ENCODE measurements at places on chromosomes 13 and 19.

DNA sequence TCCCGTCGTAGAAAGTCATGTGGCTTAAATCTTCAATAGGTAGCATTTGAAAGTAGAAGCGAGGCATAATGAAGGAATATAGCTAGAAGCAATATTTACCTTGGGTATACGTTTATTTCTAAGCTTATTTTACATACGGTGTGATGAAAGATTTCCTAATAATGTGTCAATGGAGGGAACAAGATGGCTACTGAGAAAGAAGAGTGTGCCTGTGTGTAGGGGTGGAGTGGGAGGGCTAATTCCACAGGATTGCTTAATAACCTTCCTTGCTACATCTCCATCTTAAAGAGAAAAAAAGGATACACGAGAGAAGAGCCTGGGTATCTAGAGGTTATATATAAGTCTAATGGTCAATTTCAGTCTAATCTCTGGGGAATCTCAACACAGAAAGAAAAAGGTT lies 2.0 kb downstream of the SPART start:
- DNase-seq = no peak

DNA sequence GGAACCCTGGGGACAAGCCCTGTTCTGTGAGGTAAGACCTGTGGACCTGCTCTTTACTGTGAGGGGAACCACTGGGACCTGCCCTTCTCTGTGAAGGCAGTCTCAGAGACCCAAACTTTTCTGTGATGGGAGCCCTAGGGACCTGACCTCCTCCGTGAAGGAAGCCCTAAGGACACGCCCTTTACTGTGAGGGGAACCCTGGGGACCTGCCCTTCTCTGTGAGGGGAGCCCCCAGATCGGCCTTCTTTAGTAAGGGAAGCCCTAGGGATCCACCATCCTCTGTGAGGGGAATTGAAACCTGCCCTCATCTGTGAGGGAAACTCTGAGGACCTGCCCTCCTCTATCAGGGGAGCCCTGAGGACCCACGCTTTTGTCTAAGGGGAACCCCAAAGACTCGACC lies 343.5 kb downstream of the UQCRFS1 start:
- no peak for DNase-seq

- DNase-seq = no peak
These were observed 111.8 kb downstream of the SOX1 start for GRCh38 chr13:112178769-112179168.

- no peak for DNase-seq
These were observed 77.8 kb upstream of the RFC3 start for GRCh38 chr13:33740134-33740538.

DNA sequence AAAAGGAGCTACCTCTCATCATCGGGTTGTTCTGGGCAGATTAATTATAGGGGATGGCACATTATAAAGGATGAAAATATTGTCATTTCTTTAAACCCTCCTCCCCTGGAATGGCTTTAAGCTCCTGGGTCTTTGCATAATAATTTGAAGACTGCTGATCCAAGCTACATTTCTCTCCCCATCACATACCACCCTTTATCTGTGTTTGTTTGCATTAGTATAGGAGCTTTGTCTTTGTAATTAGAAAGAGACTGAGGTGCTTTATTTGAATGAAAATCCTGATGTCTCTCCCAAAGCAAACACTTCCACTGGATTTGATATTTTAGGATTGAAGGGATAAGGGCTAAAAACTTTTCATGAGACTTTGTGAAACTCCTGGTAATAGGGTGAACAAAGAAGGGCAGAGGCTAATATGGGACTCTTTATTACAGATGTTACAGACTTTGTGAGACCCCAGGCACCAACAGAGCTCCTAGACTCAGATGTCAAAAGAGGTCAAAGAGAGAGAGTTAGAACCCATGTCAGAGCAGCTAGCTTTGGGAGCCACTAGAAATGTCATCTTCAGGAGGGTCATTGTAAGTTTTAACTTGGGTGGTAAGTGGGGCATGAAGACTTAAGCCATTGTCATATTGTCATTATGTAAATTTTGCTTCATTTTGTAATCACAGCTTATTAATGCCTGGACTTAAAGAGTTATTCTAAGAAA lies 75.3 kb upstream of the RXFP2 start:
- no peak for DNase-seq

- no peak for DNase-seq
These were observed 1109.1 kb upstream of the MIR17HG start for GRCh38 chr13:90238413-90238812.

- DNase-seq = no peak
These were observed 351.9 kb upstream of the MIR17HG start for GRCh38 chr13:90995614-90996013.

DNA sequence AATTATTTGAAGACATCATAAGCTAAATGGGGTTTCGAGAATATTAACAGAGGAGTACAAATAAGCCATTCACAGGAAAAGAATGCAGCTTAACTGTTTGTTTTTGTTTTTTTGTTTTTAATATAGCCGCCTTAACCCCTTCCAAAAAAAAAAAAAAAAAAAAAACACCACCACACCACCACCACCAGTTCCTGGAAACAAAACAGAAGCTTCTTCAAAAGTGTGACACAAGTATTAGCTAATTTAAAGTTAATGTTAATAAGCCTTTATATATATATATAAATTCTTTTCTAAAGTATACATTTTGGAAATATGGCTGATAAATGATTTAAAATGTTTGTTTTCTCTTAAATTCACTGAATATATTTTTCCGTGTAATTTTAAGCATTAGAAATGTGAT lies 1.4 kb downstream of the RAP2A start:
- no peak for DNase-seq

GRCh38 chr19:3039641-3040077 lies 10.6 kb upstream of the TLE2 start:
- no peak for DNase-seq

- DNase-seq = no peak
These were observed 1199.9 kb upstream of the SPRY2 start for GRCh38 chr13:81540777-81541176.

DNA sequence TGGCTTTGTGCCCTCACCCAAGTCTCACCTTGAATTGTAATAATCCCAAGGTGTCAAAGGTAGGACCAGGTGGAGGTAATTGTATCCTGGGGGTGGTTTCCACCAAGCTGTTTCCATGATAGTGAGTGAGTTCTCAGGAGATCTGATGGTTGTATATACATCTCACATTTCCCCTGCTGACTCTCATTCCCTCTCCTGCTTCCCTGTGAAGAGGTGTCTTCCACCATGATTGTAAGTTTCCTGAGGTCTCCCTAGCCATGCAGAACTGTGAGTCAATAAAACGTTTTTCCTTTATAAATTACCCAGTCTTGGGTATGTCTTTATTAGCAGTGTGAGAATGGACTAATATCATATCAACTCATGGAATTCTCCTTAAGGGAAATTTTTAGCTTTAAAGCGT lies 302.6 kb downstream of the LIG4 start:
- no peak for DNase-seq

DNA sequence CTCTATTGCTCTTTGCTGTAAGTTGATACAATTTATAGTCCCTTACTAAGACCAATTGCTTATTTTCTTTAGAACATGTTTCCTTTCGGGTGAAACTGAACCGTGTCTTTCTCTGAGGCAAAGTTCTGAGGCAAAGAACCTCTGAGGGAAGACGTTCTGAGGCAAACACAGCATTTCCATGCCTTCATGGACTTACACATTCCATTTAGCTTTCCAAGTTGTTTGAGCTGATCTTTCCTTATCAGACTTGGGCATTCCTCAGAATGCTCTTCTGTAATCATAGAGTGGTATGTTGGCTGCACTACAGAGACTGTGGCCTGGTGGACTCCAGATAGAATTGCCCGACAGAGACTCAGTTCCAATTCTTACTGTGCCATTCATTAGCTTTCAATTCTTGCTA lies 579.1 kb downstream of the KCTD12 start:
- no peak for DNase-seq

- DNase-seq = no peak
These were observed 1.1 kb downstream of the A1BG start for GRCh38 chr19:58351990-58352755.

- DNase-seq = no peak
These were observed 4.0 kb upstream of the ZNF628 start for GRCh38 chr19:55472463-55472862.

- no peak for DNase-seq
These were observed 9.0 kb upstream of the THSD1 start for GRCh38 chr13:52414963-52415362.

- DNase-seq = peak; percentile 38
These were observed at the start of gene RYR1 for GRCh38 chr19:38433268-38433733. RYR1 (plus strand) TSS chr19:38433691; CDS start chr19:38433830, 139 bp downstream.

Measured in cerebellum (tissue), 4 donors.